Suppressor macrophage (primary cell): ENCODE measurements at places on chromosomes 1 and 21.

DNA sequence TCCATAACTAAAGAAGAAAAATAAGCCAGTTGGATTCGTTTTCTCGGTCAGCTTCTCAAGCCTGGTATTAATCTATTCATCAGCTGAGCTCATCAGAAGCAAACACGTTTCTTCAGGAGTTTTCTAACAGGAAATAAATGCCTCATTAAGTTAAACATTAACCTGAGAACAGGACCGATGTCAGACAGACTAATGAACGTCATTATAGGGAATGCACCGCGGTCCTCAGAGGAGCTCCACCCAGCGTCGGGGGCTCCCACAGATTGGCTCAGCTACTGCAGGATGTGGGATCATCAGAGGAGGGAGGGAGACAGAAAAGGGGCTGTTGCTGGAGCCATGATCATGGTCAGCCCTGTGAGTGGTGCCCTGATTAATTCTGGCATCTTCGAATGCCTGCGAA is 615.4 kb downstream of the PTPRU start:
- no peak for DNase-seq

DNA sequence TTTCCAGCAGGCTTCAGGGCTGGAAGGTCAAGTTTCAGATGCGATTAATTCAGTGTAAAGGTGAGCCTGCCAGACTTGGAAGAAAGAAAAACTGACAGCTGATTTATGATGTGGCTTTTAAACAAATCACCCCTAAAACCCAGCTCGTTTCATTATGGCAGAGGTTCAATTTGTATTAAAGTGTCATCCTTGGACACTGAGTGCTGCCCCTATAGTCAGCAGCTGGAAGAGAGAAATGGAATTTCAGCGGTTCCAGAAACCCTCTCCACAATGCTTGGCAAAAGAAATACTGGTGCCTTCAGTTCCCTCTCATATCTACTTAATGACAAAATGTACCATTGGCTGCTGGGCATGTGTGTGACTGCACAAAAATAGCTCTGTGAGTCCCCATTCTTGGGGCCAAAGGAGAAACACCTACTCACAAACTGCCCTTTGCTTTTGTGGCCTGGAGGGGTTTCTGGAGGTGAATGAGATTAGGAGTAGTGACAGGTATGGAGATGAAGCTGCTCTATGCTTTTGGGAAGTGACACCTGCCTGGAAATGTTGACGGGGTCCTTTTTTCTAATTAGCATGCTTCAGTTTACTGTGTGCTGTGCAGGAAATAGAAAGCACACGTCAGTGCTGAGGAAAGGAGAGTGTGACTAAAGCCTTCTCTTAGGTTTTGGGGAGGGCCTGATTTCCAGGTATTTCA is 95.1 kb upstream of the TSPAN2 start:
- no peak for DNase-seq

GRCh38 chr1:85599076-85599491 is 18.5 kb downstream of the CCN1 start:
- DNase-seq, result no peak

- no peak for DNase-seq
Measured at GRCh38 chr1:77655431-77655974, 27.0 kb downstream of the ZZZ3 start.

GRCh38 chr1:63810936-63811469 is 37.2 kb downstream of the ROR1 start:
- no peak for DNase-seq
